ENCODE measurements at places on chromosomes 5 and 9. TPM values are rescaled to one million over a fixed set of nuclear protein-coding genes. Genes with fewer than 3 reads are reported as not detected.

Gene C1QTNF2
- 0.72 TPM for total RNA-seq

- peak; percentile 95 for DNase-seq
Observed at GRCh38 chr5:169945831-169946261, 34.4 kb downstream of the INSYN2B start.

Gene IFNA13
- total RNA-seq, result not detected

- DNase-seq, result no peak
Observed at GRCh38 chr5:1105350-1106265, 6.3 kb downstream of the SLC12A7 start.

Gene PTGS1
- 21.1 TPM for total RNA-seq

Gene MAMDC2
- 5.6 TPM for total RNA-seq

GRCh38 chr9:92245005-92245797, 48.3 kb downstream of the IARS1 start:
- peak; percentile 95 for DNase-seq
